Progenitor cell of endocrine pancreas (in vitro differentiated cells): ENCODE measurements at places on chromosomes 6 and 20.

DNA sequence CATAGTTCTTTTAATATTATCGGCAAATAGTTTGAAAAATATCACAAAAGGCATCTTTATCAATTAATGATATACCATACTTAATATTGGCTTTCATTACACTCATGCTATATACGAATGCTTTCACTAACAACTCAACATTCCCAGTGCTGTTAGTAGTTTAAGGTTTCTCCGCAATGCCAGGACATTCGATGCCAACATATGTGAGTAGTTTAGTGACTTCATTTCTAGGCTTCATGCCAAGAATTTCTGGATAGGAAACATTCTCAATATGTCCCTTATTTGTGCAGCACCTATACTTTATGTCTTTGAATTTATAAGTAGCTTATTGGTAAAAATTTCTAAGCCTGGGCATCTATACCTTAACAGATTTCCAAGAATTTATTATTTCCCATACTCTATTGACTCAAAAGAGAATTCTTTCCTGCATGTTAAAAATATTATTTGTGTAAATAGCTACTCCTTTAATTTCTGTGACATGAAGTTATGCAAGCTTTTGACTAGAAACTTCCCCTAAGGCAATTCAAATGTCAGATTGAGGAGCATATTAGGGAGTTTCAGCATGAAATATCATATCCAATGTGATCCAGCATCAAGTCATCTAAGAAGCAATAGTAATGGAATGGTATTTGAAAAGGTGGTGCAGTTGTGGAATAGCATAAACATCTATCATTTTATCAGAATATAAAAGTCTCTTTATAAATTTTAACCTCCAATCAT, 236.0 kb upstream of the STXBP5 start:
- DNase-seq = no peak

GRCh38 chr6:77447254-77447653, 16.0 kb downstream of the HTR1B start:
- DNase-seq = no peak

GRCh38 chr20:33945391-33946081, 48.2 kb upstream of the RALY start:
- no peak for DNase-seq

DNA sequence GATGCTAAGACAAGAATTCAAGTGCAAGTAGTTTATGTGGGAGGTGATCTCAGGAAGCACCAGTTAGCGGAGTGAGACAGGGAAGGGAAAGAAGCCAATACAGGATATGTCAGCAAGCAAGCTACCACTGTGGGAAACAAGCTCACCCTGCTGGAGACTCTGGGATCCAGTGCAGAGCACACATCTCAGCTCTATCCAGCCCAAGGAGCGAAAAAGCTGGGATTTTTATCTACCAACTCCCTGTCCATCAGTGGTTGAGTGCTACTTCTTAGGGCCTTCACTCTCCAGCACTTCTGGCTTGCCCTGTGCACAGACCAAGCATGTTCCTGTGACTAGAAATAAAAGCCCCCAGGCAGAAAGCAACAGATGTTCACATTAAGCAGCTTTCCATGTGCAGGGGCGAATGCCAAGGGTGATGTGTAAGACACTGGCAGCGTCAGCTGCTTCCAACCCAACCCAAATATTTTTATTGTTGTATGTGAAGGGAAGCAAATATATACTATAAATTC, 10.8 kb upstream of the RNF24 start:
- DNase-seq = no peak

- DNase-seq = no peak
Observed at GRCh38 chr20:33667245-33667675, 517 bp downstream of the ACTL10 start.

DNA sequence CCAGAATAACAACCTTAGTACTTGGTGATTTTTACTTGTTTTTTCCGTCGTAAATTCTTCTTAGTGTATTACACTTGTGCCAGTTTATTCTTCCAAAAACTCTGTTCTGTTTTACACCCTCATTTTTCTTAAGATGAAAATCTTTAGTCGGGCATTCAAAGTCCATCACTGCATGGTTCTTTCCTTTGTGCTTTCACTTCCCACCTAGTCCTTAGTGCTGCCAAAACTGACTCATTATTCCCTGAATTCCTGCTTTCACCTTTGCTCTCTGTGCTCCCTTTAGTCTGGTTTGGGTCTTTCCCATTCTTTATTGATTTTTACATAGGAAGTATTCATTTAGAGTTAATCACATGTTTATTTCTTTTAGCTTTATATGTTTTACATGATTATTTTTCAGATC, 3.3 kb downstream of the TRMT11 start:
- DNase-seq = no peak

DNA sequence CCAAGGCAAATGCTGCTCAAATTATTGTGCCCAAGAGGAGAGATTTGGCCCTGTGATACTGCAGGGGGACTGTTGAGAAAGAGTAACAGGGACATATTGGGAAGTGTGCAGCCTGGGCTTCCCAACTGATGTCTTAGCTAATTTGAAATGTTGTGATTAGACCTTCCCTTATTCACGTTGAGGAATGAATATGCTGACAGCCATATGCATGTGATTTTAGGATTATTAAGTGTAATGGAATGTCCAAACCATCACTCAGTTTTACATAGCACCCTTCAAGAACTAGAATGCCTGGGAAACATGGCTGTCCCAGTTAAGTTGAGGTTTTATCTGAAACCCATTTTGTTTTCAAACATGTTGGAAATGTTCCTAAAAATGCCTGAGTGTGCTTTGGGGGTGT, 81.4 kb downstream of the CARMIL1 start:
- DNase-seq = no peak

GRCh38 chr20:62367633-62368391, 700 bp upstream of the LAMA5 start:
- no peak for DNase-seq

- DNase-seq = no peak
Observed at GRCh38 chr6:124298730-124299129, 495.1 kb downstream of the NKAIN2 start.

DNA sequence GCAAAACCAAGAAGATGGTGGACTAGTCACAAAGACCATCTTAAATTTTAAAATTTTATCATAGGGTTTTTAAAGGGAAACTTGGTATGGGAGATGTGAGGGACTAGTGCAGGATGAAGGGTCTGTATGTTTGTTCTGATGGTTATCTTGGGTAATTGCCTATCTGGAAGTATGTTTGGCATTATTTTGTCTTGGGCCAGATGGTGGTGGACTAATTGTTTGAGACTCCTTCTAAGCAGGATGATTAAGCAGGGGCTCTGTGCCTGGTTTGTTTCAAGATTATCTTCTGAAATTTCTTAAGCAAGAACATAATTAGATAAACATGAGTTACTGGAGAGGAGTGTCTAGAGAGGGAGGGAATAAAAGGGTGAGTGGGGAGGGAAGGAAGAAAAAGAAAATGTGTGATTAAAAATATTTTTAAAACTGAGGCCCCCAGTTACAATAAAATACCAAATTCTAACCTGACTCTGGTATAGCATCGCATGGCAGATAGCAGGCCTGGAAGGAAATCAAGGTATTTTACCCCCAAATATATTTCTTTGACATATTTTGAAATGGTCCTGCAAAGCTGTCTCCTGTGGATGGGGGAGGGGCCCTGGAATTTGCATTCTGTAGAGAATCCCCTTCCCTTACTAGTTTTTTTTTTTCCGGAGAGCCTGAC, 49.9 kb upstream of the FAM184A start:
- DNase-seq = no peak

GRCh38 chr6:122696853-122697252, 82.7 kb upstream of the FABP7 start:
- no peak for DNase-seq

DNA sequence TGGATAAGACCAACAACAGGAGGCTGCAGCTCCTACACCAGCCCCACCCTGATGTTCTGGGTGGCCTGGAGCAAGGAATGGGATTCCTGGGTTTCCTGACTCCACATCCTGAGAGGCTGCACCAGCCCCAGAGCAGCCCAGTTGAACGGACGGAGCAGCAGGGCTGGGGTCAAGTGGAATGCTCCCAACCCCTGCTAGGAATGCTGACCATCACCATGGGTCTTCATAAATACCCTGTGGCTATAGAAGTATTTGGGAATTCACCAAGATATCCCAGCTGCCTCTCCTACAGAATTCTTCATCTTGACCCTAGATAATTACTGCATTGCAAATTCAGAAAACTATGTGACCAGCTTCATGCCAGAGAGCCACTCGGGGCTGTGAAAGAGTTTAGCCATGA, 180.3 kb downstream of the THBS2 start:
- DNase-seq = no peak

GRCh38 chr6:133016631-133017030, 202.3 kb downstream of the RPS12 start:
- no peak for DNase-seq

DNA sequence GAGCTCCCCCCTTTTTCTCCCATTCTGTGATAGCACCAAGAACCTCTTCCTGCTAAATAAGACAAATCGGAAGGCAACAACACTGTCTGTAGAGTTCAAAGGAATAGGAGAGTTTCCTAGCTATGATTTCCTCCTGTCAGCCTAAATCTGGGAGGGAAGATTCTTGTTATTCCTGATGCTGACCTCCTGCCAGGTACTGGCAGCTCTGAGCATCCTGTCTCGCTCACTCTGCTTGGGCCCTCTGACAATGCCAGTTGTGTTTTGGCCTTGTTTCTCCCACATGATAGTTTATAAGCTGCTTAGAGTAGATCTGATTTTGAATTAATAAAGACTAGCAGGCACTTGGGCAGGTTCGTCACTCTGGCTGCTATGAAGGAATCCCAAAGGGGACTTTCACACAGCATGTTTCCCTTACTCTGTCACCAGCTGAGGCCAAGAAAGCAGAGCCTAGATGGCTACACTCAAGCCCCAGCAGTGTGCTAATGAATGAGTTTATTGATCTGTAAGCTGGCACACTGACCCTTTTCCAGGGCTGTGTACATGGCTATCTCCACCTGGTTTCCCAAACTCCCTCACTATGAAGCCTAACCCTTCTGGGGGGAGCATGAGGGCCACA, 52.3 kb downstream of the UQCC1 start:
- DNase-seq = no peak

GRCh38 chr6:66993272-66993671, 1286.2 kb upstream of the EYS start:
- DNase-seq = no peak

DNA sequence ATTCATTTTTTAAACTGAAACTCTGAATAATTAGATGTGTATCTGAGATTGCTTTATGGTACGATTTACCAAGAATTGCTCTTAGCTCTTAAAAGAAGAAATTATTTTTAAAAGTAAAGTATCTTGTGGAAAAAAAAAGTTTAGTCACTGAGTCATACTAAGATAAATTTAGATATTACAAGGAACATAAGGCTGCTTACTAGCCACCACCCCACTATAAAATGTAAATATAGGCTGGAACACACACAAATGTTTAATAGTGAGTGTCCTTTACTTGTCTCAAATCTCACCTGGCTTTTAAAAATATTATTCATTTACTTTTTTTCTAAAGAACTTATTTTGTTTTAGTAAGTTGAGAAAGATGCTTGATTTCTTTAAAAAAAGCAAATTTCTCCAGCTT, 17.6 kb downstream of the RFX6 start:
- DNase-seq = no peak

GRCh38 chr6:35365594-35366203, 23.3 kb downstream of the PPARD start:
- no peak for DNase-seq

DNA sequence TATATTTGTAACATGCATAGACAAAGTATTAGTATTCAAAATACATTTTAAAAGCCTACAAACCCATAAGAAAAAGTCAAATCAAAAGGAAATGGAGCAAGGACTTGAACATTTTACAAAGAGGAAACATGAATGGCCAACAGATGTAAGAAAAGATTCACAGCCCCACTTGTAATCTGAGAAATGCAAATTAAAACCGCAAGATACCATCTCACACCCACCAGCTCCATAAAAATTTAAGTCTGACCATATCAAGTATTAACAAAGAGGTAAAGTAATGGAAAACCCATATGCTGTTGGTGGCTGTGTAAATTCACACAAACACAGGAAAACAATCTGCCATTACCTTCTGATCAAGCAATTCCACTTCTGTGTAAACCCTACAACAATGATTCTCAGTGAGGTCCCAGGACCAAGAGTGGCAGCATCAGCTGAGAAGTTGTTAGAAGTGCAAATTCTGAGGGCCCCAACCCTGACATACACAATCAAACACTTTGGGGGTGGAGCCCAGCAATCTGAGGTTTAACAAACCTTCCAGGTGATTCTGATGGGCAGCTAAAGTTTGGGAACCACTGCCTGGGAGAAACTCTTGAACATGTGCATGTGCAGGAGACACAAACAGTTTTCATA, 30.9 kb downstream of the BCL2L1 start:
- no peak for DNase-seq

DNA sequence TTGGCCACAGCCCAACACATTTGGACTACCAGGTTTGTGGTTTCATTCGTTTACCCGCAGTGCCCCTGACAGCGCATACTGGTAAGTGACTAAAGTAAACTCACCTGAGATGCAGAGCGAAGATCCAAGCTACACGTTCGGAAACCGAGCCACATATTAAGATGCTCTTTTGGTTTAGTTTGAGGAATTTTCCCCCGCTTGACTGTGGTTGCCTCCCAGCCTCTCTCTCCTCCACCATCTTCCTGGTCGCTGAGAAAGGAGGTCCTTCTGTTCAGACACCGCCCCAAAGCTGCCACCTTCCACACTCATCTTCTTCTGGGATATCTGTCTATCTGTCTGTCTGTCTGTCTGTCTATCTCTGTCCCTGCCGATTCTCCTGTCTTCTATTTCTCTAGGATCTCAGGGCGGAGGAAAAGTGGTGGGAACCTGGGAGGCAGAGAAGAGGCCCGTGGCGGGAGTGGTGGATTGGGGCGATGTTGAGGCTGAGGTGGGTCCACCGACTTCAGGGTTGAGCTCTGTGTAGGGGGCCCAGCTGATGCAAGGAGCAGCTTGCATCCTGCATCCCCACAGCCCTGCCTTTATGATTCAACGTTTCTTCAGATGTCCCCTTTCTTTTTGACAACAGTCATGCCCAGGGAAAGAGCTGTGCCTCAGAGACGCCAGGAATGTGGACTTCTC, 196.9 kb upstream of the ZNF184 start:
- DNase-seq = no peak

DNA sequence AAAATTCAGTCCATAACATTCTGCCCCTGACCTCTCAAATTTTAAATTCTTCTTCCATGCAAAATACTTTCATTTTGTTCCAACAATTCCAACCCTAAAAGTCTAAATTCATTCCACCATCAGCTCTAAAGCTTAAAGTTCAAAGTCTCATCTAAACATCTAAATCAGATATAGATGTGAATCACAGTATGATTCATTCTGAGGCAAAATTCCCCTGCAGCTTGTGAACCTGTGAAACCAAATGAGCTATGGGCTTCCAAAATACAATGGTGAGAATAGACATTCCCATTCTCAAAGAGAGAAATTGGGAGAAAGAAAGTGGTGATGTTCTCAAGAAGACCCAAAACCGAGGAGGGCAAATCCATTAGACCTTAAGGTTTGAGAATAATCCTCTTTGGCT, 309.8 kb downstream of the HIVEP2 start:
- no peak for DNase-seq

- no peak for DNase-seq
Observed at GRCh38 chr6:3701631-3702030, 49.9 kb downstream of the PXDC1 start.
